ENCODE measurements at places on chromosomes 7 and 10. TPM values are rescaled to one million over a fixed set of nuclear protein-coding genes. Genes with fewer than 3 reads are reported as not detected.

C10orf71 gene
- not detected for total RNA-seq

NPFFR1 gene
- total RNA-seq = not detected

PIK3CG gene
- 10.9 TPM for total RNA-seq

CDH23 gene
- 2.6 TPM for total RNA-seq

RHOBTB1 gene
- not detected for total RNA-seq

ANKRD61 gene
- 0.33 TPM for total RNA-seq

TEX47 gene
- not detected for total RNA-seq

BTRC gene
- 18.2 TPM for total RNA-seq
